GM12864 (cell line): ENCODE measurements at places on chromosomes 5 and 9.

DNA sequence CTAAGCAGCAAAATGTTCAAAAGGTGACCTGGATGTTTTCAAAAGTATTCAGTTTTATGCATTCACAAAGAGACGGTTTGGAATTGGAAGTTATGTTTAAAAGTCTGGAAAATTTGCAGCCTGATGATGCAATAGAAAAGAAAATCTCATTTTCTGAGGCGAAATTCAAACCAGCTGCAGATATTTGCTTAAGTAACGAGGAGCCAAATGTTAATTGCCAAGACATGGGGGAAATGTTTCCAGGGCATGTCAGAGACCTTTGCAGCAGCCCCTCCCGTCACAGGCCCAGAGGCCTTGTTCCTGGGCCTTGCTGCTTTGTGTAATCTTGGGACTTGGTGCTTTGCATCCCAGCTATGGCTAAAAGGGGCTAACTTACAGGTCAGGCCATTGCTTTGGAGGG is 228.2 kb downstream of the MAN2A1 start:
- no peak for DNase-seq

DNA sequence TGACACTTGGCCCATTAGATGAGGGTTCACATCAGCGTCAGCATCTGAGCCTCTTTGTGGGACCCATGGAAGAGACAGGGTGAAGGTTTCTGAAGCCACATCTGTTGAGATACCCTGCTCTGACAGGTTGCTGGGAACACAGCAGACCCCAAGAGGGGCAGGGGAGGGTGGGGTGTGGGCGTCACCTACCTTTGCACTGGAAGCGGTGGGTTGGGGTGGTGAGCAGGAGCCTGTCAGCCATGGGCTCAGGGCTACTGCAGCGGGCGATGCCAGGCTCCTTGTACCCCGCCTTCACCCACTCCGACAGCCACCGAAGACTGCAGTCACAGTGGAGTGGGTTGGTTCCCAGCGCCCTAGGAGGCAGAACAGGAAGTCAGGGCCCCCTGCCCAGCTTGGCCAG is 131.5 kb upstream of the PANK3 start:
- no peak for DNase-seq

DNA sequence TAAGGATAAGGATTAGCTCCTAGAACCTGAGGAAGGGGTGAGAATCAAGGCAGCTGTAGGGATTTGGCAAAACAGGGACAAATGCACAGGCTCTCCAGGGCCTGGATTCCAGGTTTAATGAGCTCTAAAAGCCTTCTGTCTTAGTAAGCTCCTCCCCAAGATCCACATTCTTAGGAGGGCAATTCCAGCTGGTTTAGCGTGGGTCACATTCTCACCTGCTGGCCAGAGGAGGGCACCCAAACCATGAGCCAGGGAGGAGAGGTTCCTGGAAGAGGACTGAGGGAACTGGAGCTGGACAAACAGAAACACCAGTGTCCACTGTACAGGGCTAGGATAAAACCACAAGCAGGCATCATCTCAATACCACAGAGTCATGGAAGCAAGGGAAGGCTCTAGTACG is 480.0 kb downstream of the CCDC171 start:
- no peak for DNase-seq

GRCh38 chr5:163360656-163361055 is 76.7 kb upstream of the CCNG1 start:
- DNase-seq: no peak

GRCh38 chr9:115341426-115341825 is 223.5 kb upstream of the TNC start:
- DNase-seq: no peak

DNA sequence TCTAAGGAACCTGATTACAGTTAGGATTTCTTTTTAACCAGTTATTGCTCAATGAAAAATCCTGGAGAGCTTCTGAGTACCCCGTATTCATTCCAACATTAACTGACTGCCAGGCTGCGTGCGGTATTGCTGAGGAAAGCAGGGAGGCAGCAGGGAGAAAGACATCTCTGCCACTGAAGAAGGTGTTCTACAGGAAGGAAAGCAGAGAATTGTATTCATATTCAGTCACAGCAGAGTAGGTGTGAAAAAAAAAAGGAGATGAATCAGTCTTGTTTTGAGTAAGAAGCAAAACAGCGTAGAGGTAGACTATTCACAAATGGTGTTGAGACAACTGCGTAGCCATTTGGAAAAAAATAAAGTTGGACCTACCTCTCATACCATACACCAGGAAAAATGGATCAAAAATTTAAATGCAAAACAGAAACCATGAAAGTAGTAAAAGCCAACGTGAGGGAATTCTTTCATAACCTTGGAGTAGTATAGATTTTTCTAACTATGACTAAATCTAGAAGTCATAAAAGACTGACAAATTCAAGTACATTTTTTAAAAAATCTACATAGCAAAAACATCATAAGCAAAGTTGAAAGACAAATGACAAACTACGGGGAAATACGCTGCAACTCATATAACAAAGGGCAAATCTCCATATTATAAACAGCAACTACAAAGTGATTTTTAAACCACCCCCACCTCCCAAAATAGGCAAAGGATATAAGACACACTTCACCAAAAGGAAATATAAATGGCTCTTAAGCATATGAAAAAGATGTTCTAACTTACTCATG is 9.9 kb upstream of the NR4A3 start:
- no peak for DNase-seq
